Stimulated activated CD8-positive, alpha-beta memory T cell treated with anti-CD3 and anti-CD28 coated beads, Interleukin-7, amount 100 ng/mL, for 48 hours (primary cell): ENCODE measurements at places on chromosomes 11 and 22.

DNA sequence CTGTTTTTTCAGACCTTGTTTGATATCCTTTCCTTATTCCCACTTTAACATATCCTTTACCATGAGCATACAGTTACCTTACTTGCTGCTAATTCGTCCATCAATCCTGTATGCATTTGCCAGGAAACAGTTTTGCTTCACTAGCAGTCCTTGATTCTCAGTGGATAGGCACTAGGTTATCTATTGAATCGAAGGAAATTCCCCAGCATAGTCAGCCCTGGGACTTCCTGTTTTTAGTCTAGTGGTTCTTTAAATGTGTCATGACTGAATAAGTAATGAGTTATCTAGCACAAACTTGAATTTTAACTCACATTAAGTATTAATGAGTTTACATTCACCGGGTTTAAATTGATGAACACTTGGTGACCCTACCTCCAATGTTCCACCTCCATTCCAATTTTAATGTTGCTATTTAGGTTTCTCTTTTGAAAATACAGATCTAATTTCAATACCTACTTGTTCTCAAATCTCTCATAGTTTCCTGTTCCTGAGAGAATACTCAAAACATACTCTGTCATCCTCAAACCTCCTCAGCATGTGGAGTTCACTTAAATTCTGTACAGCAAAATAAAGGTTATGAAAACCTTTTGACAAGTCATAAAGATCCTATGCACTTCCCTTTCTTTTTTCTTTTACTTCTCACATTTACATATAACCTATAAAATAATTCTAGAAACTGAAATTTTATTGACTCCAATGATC is 1375.1 kb upstream of the TENM4 start:
- DNase-seq, result no peak

DNA sequence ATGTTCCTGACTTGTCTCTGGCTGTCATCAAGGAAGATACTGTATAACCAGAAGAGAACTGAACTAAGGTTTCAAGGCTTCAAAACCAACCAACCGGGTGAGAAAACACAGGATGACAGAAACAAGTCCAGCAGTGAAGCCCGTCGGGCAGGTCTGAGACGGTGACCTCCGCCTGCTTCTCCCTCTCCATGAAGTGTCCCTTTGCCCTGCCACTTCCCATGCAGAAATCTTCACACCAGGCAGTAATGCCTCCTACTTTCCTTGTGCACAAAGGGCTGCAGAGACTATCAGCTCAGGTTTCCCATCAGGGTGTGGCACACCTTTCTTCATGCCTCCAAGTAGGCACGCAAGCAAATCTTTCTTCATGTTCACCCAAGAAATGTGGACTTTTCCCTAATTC is 24.2 kb downstream of the PRDM10 start:
- DNase-seq, result no peak

DNA sequence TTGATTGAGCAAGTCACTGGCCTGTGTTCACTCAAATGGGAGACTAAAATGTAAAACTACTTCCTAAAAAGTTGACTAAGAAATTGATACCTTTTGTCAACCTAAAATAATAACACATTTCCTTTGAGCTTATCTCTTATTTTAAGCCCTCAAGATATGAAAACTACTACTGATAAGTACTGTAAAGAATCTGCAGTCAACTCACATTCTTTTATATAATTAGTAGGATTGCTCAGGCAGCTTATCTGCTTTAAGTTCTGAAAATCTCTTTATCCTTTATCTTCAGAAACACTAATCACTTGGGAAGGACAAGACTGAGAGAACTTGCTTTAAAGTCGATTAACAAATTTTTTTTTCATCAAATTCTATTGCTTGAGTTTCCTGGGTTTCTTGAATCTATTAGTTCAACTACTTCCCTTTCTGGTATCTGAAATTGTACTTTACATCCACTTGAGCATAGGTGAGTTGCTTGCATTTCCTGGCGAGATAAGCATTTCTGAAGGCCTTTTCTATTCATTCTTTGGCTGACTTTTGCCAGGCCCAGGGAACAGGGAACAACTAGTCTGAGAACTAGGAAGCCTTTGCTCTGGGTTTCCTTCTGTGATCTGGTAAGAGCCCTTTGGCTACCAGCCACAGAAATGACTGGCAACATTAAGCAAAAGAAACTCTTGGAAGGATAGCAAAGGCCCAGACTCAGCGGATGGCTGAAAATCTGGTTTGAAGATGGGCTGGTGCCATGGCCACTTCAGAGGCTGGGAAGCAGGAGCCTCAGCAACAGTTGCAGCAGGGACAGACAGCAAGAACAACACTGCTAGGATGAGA is 19.3 kb upstream of the CSRP3 start:
- DNase-seq, result no peak

DNA sequence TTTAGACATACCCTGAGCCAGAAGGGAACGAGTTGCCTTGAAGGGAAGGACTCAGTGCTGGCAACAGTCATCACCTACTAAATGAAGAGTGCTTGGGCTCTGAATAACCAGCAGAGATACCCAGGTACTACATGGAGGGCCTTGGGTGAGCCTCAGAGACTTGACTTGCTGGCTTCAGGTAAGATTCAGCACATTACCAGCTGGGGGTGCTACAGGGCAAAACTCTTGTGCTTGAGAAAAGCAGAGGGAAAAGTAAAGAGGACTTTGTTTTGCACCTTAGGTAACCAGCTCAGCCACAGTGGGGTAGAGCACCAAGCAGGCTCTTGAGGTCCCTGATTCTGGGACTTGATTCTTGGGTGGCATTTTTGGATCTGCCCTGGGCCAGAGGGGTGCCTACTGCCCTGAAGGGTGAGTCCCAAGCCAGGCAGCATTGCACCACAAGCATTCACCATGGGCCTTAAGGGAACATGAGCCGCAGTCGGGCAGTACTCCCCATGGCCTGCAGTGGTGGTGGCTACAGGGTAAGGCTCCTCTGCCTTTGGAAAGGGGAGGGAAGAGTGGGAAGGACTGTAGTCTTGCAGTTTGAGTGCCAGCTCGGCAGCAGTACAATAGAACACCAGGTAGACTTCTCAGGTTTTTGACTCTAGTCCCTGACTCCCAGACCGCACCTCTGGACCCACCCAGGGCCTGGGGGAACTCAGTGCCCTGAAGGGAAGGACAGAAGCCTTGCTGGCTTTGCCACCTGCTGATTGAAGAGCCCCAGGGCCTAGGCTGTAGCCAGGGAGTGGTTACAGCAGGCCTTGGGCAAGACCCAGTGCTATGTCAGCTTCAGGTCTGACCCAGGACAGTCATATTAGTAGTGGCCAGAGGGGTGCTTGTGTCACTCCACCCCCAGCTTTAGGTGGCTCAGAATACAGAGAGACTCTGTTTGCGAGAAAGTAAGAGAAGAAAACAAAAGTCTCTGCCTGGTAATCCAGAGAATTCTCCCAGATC is 22.7 kb upstream of the PLEKHA7 start:
- DNase-seq, result no peak

DNA sequence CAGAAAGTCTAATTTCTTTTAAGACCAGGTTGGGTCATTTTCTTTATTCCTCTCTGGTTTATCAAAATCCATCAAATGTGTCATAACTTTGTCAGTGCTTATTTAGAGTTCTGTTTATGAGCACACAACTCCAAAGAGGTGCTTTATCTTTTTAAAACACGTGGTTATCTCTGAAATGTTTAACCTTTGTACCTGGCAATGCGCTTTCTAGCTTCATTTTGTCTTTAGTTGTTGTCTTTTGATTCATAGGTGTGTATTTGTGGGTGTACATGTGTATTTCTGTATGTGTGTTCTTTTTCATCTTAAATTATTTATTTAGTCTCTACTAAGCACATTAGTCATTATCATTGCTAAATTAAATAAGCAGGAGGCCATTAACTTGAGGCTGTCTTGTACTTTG is 251.4 kb downstream of the JRKL start:
- DNase-seq, result no peak

GRCh38 chr22:45534339-45535192 is 31.9 kb downstream of the FBLN1 start:
- no peak for DNase-seq

DNA sequence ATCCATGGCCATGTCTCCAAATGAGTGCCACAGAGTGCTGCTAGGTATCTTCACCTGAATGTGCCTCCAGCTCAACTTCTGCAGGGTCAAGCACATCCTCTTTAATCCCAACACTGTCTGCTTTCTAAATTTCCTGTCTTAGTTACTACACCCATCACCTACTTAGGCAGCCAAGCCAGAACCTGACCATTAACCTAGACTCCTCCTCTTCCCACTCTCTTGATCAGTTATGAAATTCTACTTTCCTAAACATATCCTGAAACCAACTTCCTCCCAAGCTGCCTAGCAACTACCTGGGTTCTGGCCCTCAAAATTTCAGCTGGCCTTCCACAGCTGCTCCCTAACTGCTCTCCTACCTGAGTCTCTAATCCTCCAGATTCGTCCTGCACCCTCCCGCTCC is 22.7 kb downstream of the CADM1 start:
- DNase-seq, result no peak

DNA sequence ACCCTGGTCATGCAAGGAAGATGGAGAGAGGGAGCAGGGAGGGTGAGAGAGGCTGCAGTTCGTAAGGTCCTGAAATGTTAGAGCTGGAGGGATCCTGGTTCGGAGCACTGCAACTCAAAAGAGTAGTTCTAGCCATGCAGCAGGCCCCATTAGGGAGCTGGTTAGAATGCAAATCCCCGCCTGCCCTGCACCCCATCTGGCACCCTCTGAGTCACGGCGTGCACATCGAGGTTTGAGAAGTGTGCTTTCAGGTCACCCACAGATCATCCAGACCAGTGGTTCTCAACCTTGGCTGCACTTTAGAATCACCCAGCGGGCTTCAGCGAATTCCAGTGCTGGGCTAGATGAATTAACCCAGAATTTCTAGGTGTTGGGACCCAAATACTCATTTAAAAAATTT is 48.2 kb downstream of the ST3GAL4 start:
- no peak for DNase-seq

GRCh38 chr11:64294774-64295173 is 3.7 kb downstream of the KCNK4 start:
- no peak for DNase-seq

DNA sequence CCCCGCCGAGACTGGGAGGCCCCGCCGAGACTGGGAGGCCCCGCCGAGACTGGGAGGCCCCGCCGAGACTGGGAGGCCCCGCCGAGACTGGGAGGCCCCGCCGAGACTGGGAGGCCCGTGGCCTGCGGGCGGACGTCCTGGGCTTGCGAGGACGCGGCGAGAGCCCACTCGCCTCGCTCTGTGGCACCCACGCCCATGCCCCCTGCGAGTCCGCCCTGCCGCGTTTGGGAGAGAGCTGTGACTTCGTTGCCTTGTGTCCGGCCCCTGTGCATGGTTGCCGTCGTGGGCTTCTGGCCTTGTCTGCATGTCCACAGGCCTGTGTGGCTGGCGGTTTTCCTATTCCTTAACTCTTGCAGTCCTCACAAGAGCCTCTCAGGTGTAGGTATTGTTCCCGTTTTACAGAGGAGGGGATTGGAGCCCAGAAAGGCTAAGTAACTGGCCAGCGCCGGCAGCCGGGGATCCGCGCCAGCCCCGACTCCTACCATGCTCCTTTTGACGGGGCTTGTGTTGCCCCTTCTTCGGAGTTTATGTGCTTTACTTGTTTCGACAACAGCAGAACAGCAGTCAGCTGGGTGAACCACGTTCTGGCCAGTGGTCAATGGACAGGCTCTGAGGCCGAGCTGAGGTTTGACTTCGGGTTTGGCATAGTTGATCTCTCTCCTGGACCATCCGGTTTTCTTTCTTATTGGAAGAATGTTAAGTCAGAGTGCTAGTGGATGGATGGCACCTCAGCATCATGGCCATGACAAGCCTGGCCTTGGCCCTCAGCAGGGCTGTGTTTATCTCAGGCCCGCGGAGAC is 741 bp downstream of the PHRF1 start:
- no peak for DNase-seq

- no peak for DNase-seq
Measured at GRCh38 chr11:103076361-103076760, 15.6 kb downstream of the DCUN1D5 start.

DNA sequence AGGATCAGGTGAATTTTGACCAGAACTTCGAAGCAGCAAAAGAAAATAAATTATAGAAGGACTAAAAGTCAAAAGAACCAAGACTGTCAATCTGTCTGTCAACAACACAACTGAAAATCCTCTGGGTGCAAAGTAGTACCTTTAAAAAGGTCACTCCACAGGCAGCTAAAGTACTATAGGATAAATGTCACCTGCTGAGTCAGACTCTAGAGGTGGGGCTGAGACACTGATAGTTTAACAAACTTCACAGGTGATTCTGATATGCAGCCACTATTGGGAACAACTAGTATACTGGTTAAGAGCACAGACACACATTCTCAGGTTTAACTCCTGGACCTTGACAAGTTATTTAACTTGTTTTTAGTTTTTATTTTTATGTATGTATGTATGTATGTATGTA is 107.3 kb downstream of the FCHSD2 start:
- DNase-seq, result no peak

GRCh38 chr11:11948242-11948947 is 60.0 kb downstream of the DKK3 start:
- DNase-seq, result no peak

GRCh38 chr11:12810568-12810894 is 136.3 kb downstream of the TEAD1 start:
- no peak for DNase-seq

- no peak for DNase-seq
Measured at GRCh38 chr22:44181033-44181911, 547 bp downstream of the PARVG start.

DNA sequence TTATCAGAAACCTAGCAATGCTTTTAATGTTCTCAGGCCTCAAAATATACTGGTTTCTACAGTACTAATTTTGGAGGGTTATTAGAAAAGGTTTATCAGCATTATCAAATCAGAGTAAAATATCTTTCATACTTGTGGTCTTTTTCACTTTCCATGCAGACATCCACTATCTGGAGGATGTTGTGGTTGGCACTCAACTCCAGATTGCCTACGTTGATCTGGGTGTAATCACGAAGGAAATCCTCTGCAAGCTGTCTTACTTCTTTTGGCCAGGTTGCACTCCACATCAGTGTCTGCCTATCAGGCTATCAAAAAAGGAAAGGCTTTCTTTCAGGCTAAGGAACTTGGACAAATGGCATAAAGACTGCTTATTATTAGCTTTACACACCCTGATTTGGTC is 11.6 kb downstream of the DDX17 start:
- DNase-seq, result no peak

- DNase-seq, result no peak
Measured at GRCh38 chr22:35957589-35957988, 71.0 kb downstream of the RBFOX2 start.

- DNase-seq, result no peak
Measured at GRCh38 chr11:111417766-111418435, 38.8 kb upstream of the POU2AF1 start.

GRCh38 chr22:48796310-48797015 is 1031.2 kb downstream of the BRD1 start:
- no peak for DNase-seq

GRCh38 chr22:44931077-44931540 is 78.7 kb downstream of the PHF21B start:
- no peak for DNase-seq

- DNase-seq, result no peak
Measured at GRCh38 chr22:39502789-39503409, 809 bp downstream of the MIEF1 start.
